ENCODE measurements at places on chromosomes 12 and 14. TPM values are rescaled to one million over a fixed set of nuclear protein-coding genes. Genes with fewer than 3 reads are reported as not detected.

DNA sequence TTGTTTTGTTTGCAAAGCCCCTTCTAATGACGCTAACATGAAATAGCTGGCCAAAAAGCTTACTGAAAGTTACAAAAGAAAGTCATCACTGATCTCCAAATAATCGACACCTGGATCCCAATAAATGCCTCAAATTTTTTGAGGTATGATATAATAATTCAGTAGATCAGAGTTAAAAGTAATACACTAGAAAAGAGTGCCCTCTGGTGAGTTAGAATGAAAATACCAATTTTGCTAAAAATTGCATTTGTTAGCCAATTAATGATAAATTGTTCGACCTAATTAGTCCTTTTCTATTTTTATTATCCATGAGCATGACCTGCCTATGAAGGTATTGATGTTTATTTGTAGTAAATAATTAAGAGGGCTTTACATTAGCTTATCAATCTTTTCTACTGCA is 78.6 kb downstream of the CEP128 start:
- DNase-seq: no peak

- DNase-seq: no peak
Observed at GRCh38 chr12:122799641-122800243, 25.4 kb downstream of the CCDC62 start.

DNA sequence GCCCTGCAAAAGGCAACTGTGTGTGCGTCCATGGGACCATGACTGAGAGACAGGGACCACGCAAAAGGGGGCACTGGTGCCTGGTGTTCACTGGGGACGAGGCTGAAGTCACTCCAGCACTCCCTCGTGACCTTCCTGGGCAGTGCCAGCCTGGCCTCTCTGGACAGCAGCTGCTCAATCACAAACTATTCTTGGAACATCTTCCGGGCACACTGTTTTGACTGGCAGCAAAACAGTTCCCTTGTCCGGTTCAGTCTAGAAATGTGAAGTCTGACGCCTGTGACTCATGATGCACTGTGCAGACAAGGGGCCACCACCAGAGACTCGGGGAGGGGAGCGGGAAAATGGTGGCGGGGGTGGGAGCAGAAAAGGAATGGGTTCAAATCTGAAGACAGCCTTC is 20.8 kb downstream of the SNRNP35 start:
- peak; percentile 49 for DNase-seq

DNA sequence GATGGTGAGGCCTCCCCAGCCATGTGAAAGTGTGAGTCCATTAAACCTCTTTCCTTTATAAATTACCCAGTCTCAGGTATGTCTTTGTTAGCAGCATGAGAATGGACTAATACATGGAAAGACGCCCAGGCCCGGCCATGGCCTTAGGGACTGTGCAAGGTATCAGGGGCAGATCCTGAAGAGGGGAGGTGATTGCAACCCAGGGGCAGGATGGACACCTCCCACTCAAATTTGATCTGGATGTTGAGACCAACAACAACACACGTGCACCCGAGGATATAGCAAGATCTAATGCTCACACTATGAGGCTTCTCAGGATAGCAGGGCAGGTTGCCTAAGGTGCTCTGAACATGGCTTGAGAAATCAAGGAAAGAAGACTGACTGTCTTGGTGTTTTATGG is 13.5 kb upstream of the SERPINA4 start:
- DNase-seq: no peak

DNA sequence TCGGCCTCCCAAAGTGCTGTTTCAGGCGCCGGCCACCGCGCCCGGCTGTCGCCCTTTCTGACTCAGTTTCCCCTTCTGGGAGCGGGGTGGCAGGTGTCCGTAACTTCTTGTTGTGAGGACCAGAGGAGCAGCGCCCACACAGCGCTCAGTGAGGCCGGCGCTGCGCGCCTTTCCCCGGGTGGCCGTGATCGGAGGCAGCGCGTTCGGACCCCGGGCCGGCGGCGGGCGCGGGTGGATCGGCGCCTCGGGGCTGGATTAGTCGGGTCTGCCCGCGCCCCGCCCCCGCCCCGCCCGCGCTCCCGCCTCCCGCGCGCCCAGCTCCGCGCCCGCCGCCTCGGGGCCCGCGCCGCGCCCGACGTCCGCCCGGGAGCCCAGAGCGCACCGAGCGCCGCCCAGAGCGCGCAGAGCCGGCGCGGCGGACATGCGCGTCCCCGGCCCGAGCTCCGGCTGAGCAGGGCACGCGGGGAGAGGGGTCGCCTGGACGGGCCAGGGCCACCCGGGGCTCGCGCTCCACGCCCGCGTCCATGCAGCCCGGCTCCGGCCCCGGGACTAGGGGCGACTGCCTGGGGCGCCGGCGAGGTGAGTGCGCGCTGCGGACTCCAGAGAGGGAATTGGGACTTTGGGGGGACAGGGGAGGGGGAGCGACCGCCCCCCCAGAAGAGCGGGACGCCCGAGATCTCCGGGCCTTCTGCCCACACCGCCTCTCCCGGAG is 50.6 kb downstream of the LRCOL1 start:
- DNase-seq: no peak

DNA sequence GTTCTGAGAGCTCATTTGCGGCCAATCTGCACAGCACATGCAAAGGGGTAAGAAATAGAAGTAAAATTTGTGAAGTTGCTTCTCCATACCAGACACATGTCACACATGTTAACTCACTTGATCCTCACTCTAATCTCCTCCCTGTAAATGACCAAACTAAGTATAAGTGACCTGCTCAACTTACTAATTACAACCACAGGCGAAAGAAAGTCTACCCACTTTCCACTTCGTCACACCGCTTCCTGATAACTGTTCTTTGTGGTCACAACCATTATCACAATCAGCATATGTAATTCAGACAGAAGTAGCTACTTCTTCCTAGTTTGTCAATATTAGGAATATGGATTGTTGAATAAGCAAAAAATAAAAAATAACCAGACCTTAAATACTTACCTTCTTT is 293.7 kb upstream of the CLEC14A start:
- DNase-seq: no peak

DNA sequence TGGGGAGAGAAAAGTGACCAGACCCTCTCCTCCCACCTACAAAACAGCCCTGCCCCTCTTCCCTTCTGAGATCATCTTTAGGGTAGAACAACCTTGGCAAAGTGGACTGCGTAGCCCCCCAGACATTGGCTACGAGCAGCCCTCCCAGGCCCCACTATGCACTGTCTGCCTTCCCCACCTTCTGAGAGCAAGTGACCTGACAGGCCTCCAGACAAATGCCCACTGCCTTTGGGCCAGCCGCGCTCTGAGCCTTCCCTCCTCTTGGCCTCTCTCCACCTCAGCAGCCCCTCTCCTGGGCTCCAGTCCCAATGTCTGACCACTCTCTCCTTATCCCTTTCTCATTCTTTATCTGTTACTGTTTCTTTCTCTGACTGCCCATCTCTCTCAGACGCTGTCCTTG is 46.5 kb upstream of the CCND2 start:
- DNase-seq: no peak

DNA sequence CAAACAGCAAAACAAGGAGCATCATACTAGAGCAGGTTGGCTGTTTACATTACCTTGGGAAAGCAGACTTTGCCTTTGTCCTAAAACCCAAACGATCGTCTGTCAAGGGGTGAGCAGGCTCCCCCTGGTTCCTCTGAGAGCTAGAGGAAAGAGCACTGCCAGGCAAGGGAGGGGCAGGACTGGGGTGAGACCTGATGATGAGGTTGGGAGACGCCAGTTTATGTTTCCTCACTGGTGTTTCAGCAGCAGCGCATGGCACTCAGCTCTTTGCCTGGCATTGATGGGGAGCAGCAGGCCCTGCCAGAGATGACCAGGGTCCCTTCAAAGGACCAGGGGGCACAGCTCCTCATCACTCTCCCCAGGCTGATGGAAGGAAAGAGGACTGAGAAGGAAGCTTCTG is 7.9 kb upstream of the KRT2 start:
- no peak for DNase-seq

- DNase-seq: peak; percentile 5
Observed at GRCh38 chr14:72308967-72309485, 376.8 kb downstream of the RGS6 start.

The SMIM41 gene
- total RNA-seq: 0.15 TPM

The CLEC9A gene
- not detected for total RNA-seq

Data from renal cortical epithelial cell (primary cell).